Thoracic aorta (tissue), 2 donors: ENCODE measurements at places on chromosomes 3 and 15. TPM values are rescaled to one million over a fixed set of nuclear protein-coding genes. Genes with fewer than 3 reads are reported as not detected.
A peak's percentile ranks its signal among the peaks of the same experiment; 100 is the strongest.

GRCh38 chr15:76674883-76675282 is 230.3 kb downstream of the SCAPER start:
- DNase-seq: no peak

Gene FAM227B
- 15.2 TPM for total RNA-seq

DNA sequence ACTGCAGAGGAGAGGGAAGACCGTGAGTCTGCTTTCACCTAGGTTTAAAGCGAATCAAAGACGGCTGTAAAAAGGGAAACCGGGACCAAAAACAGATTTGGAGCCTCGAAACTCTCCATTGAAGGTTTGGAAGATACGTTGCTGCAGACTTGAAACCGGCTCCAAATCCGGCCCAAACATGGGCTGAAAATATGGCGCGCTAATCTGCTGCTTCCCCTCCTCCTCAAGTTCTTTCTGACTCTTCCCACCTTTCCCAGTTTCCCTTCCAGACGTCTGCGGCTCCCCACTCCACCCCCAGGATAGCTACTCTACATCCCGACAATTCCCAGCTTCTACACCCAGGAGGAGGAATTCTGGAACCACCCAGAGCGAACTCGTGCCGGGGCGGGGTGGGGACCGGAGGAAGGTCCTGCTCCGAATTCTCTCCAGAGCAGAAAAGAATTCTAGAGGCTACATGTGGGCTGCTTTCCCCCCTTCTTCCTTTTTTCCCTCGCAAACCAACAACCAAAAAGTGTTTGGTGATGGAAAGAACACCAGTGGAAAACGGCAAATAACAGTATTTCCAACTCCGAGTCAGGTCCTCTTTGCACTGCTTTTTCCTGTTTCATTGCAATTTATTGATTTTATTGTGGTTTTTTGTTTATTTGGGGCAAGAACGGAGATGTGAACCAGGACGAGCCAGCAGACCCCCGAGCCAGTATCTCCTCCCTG is 8.5 kb downstream of the EOMES start:
- no peak for DNase-seq

DNA sequence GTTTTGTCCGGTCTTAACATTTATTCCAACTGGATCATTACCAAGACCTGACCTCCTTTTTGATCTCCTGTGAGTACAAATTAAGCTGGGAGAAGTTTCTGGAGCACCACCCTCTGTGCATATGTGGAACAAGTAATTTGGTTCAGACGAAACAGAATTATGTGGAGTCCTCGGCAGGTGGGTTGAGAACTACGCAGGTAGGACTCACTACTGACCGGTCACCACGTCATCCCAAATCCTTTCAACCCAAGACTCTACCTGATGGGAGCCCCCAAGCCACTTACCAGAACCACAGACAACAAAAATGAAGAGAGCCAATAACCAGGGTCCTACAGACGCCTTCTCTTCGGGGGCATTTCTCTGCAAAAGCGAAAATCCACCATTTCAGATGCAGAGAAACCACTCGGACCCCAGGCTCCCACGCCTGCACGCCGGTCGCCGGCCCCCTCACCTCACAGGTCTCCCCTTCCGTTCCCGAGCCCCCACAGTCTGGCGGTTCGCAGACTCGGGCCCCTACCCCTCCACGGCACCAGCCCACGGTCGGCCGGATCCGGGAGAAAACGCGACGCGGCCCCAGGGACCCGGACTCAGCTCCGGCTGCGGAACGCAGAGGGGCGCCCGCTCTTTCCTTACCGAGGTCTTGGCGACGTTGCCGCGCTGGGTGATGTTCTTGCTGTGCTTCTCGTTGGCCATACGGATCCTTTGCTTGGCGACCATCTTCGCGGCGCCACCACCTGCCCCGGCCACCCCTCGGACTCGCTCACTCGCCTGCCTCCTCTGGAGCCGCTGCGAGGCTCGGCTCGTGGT is 674 bp downstream of the SERP1 start:
- peak; percentile 9 for DNase-seq

- DNase-seq: no peak
These were observed 7.9 kb upstream of the SRP14 start for GRCh38 chr15:40046721-40047414.

DNA sequence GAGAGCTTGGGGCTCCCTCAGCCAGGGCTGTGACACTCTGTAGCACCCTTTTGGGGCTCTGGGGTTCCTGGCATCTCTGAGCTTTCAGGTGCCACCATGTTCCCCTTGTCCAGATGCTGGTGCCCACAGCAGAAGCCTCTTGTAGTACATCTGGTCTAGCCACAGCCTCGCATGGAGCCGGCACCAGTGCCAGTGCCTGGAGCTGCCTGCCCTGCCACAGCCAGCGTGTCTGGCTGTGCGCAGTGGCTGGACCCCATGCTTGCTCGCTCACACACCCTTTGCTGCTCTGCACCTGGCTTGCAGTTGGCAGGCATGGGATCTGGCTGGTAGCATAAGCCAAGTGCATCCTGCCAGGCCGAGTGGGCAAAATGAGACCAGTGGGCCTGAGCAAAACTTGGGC is 744.8 kb upstream of the GBE1 start:
- no peak for DNase-seq

DNA sequence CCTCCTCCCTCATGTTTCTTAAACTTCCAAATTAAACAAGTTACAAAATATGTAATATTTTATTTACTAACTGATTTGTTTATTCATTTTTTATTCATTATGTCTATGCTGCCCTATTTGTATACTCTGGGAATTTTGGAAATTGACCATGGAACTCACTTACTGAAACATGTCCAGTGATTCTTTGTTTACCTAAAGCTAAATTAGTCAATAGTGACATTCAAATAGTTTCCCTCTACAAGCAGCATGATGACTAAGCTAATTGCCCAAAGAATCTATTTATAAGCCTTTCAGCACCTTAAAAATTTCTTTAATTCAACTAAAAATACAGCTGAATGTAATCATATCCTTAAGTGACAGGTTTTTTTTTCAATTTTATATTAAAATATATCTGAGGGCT is 437.7 kb downstream of the SI start:
- no peak for DNase-seq

GRCh38 chr15:81292523-81293001 is 31.4 kb downstream of the STARD5 start:
- no peak for DNase-seq

- DNase-seq: no peak
These were observed 52.9 kb downstream of the ANP32A start for GRCh38 chr15:68767833-68768232.

- no peak for DNase-seq
These were observed 252.7 kb downstream of the EPHA3 start for GRCh38 chr3:89360156-89360555.

Gene ST6GAL1
- 141 TPM for total RNA-seq

Gene SKOR1
- total RNA-seq: 0.78 TPM

- no peak for DNase-seq
These were observed 48.1 kb downstream of the STARD5 start for GRCh38 chr15:81275711-81276392.

Gene RAB11A
- total RNA-seq: 111 TPM

DNA sequence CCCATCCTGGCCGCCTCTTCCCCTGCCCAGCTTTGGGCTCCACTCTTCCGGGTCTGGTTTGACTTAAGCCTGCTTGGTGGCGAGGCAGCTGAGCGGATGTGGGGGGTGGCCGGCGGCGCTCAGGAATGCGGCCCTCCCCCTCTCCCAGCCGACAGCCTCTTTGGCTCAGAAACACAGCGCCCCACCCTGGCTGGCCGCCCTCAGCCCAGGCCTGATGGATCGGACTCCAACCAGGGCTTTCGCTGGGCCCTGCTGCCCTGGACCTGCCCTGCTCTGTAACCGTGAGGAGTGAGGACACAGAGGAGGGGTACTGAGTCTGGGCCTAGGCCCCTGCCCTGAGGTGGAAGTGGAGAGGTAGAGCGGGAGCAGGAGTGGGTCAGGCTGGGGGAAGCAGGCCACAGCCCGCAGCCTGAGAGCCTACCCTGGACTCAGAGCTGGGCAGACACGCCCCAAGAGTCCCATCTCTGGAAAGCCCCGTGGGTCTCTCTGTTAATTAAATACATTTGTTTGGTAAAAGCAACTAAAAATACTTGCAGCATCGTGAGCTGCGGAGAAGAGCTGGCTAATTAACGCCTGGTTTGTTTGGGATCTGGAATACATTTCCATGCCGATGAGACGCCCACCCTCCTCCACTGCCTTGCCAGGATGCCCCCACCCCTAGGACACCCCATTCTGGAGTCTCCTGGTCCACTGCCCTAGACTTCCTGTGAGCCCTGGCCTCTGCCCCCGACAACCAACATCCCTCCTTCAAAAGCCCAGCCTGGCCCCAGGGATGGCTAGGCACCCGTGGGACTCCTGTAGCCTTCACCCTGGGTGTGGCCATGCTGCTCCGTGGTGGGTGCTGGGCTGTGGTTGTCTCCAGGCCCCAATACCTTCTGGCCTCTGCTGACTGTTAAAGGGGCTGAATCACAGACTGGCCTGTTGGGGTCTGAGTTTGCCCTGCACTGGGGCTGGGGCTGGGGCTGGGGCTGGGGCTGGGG is 19.6 kb downstream of the PLXNA1 start:
- DNase-seq: peak; percentile 58

Gene SEMA3B
- total RNA-seq: 53.6 TPM

Gene GPD1L
- 32.8 TPM for total RNA-seq

Gene TTLL13
- not detected for total RNA-seq

GRCh38 chr15:55741833-55742497 is 987 bp downstream of the PRTG start:
- no peak for DNase-seq

Gene CLDN16
- total RNA-seq: not detected

- no peak for DNase-seq
These were observed 5.7 kb downstream of the NR2F2 start for GRCh38 chr15:96336108-96336595.

- no peak for DNase-seq
These were observed 614.0 kb downstream of the MCTP2 start for GRCh38 chr15:94845390-94845716.

Gene SUCNR1
- total RNA-seq: 3.2 TPM

DNA sequence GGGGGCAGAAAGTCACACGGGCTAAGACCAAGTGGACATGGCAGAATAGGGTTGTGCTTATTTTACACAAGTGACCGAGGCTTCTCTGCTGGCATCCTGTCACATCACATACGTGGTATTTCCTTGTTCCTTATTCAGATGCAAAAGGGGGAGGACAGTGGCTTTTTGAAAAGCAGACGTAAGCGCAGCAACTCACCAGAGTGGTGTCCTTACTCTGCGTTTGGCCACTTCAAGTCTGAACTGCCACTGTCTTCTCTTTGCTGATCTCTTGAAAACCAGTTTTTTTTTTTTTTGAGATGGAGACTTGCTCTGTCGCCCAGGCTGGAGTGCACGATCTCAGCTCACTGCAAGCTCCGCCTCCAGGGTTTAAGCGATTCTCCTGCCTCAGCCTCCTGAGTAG is 113.2 kb downstream of the SOX2 start:
- DNase-seq: no peak

GRCh38 chr3:142315083-142315482 is 89.7 kb upstream of the GK5 start:
- no peak for DNase-seq

DNA sequence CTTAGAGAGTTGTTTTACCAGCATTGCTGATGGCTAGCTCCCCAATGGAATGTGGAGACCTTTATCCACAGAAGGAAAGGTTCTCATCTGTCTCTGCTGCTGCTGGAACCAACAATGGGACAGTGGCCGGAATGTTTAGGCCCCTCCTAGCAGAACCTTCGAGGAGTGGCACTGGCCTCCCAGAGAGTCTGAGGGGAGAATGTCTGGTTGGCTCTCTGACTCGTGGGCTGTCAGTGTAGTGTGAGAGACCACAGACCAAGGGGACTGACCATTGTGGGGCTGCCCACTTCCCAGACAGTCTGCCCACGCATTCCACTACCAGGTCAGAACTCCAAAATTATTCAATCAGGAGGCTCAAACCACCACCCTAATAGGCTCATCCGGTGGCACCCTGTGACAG is 5.1 kb downstream of the RASL12 start:
- DNase-seq: no peak
